Uterus (tissue), 4 donors: ENCODE measurements at places on chromosomes 11 and 22.

GRCh38 chr11:10072142-10072541, 221.9 kb downstream of the SBF2 start:
- no peak for DNase-seq

DNA sequence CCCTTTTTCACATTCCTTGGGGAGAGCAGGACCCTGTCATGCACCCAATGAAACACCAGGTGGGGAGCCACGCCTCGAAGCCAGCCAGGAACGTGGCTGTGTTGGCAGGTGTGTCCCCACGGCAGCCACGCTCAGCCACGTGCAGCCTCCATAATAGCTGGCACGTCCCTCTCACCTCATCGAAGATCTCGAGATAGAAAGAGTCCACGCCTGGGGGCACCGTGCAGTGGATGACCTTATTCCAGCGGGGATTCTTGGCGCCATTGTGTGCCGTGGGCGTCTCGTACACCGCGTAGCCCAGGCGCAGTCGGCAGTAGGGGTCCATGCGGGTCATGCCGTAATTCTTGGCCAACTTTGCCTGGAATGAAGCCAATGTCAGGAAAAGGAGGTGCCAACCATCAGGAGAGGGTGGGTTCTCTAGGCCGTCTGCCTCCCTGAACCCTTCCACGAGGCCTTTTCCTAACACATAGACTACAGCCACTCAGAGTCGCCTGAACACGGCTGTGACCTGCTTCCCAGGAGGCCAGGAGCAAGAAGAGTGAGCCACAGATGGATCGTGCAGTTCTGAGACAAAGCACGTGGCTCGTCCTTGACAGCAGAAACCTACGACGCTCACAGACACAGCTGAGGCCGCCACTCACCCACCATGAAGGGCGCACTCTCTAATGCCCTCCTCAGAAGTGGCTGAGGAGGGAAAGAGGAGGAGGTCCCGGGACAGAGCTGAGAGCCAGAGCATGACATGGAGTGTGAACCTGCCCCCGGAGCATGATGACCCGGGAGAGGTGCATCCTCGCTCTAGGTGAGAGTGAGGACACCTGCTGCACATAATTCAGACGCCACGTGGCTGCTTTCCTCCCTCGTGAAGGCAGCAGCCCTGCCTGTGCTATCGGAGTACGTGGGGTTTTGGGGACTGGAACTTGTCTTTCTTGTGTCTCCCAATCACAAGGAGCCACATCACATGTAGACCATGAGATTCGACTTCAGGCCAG, 19.1 kb downstream of the TOLLIP start:
- DNase-seq, result no peak

- no peak for DNase-seq
These were observed 89.0 kb downstream of the CCDC73 start for GRCh38 chr11:32705309-32706033.

GRCh38 chr22:24107661-24108060, 73.6 kb upstream of the SUSD2 start:
- peak; percentile 94 for DNase-seq

DNA sequence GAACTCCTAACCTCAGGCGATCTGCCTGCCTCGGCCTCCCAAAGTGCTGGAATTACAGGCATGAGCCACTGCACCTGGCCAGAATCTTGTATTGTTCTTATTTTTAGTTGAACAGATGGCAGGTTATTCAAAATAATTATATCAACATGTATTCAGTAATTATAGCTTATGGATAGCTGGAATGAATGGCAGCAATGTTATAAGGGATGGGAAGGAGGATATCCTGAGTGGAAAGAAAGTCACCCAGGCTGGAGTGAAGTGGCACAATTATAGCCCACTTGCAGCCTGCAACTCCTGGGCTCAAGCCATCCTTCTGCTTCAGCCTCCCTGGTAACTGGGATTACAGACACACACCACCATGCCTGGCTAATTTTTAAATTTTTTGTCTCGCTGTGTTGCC, 88.1 kb downstream of the MED15 start:
- no peak for DNase-seq

GRCh38 chr11:72491001-72491400, 56.7 kb upstream of the CLPB start:
- no peak for DNase-seq

- no peak for DNase-seq
These were observed 7.9 kb downstream of the ADORA2A start for GRCh38 chr22:24435323-24435645.

DNA sequence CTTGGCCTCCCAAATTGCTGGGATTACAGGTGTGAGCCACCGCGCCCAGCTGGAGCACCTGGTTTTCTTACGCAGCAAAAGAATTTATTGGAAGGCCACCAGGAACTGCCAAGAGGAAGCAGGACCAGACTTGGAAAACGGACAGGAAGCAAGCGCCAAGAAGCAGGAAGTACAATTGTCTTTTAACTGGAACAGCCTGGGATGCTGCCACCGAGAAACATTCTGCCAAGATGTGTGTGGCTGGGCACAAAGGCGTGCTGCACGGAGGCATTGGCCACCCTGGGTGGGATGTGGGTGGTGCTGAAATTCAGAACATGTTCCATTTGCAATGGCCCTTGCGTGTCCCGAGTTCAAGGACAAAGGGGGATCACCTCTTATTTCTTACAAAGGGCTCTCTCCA, 15.4 kb downstream of the SLC3A2 start:
- DNase-seq, result no peak

DNA sequence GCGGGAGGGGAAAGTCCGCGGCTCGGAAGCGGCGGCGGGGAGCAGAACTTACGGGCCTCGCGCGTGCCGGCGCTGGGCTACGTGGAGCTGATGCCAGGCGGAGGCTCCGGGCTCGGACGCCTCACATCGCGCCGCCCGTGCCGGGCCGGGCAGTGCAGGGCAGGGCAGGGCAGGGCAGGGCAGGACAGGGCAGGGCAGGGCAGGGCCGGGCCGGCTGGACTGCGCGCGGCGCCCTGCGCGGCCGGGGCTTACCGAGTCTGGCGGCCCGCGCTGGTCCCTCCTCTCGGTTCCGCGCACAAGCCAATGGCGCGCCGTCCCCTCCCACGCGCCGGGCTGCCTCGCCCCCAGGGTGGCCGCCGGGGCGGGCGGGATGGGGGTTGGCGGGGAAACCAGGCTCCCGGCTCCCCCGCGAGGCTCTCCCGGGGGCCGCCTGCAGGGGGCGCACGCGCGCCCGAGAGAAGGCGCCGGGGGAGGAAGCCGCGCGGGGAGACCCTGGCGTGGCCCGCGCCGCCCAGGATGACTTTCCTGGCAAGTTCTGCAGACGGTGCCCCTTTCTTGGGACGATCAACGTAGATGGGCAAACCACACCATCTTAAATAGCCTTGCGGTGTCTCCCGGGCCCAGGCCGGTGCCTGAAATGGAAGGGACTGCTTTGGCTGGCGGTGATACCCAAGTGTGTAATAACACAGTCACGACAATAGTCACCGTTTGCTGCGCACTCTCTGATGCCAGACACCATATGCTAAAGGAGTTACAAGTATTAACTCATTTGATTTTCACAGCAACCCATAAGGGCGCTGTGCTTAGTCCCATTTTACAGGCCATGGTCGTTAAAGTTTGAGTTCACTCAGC, at the start of gene TP53I11:
TSS of gene TP53I11 (minus strand) at position 259 of the 852 bp plus-strand sequence. CDS start 12,548 bp downstream, outside the sequence.
- peak; percentile 60 for DNase-seq

- DNase-seq, result no peak
These were observed 130.4 kb upstream of the TEAD1 start for GRCh38 chr11:12543596-12544415.

DNA sequence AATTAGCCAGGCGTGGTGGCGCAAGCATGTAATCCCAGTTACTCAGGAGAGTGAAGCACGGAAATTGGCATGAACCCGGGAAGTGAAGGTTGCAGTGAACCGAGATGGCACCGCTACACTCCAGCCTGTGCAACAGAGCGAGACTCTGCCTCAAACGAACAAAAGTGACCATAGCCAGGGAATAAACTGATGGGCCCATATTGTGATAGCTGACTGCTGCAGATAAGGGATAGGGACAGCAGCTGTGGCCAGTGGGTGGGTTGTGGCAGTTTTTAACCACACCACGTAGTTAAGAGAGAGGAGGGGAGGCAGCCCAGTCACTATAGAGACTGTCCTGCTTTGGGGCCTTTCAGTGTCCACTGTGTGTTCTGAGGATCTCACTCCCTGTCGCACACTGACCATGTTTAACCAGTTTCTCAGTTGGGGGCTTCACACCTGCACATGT, 58.9 kb downstream of the PISD start:
- DNase-seq, result no peak

GRCh38 chr11:111393096-111393495, 14.0 kb upstream of the POU2AF1 start:
- DNase-seq, result no peak

GRCh38 chr22:36332623-36333332, 55.0 kb downstream of the MYH9 start:
- DNase-seq, result no peak

DNA sequence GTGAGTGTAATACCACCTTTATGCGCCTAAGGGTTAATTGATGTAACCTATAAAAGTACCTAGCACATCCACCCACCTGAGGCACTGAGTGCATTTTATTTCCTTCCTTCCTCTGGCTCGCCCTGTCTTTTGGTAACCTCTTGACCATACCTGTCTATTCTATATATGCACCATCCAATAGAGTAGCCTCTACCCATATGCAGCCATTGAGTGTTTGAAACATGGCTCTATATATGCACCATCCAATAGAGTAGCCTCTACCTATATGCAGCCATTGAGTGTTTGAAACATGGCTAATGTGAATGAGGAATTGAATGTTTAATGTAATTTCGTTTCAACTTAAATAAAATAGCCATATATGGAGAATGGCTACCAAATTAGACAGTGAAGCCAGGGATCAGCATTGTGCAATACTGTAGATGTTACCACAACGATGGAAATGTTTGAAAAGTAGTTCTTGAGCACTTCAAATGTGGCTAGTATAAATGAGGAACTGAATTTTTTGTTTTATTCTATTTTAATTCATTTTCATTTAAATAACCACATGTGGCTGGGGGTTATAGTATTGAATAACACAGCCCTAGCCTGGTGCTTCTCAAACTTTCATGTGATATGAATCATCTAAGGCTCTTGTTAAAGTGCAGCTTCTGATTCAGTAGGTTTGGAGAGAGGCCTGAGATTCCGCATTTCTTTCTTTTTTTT, 33.8 kb downstream of the SLC35F2 start:
- DNase-seq, result no peak

DNA sequence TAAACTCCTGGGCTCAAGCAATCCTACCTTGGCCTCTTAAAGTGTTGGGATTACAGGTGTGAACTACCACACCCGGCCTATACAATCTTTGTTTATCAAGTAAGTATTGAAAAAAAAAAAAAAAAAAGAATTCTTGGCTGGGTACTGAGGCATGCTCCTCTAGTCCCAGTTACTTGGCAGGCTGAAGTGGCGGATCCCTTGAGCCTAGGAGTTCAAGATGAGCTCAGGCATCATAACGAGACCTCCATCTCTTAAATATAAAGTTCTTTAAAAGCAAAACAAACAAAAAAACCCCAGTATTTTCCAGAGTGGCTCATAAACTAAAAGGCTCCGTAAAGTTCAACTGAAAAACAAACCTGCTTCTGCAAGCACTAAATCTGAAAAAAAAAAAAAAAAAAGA, 50.3 kb upstream of the GAB2 start:
- DNase-seq, result no peak

DNA sequence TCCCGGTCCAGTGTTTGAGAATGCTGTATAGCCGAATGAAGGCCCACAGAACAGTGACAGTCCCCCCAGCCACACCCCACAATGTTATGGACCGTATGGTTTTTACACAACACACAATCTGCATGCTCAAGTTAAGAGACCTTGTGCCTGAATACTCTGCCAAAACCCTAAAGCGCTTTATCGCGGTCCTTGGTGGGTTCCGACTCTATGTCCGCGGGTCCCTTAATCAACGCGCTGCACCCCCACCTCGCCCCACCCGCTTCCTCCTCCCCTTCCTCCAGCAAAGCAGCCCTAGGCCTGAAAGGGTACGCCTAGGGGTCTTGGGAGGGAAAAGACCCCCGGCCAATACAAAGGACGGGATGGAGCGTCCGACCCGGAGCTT, 442 bp downstream of the COPB1 start:
- DNase-seq, result peak; percentile 30

GRCh38 chr11:65427691-65428577, 5.3 kb downstream of the NEAT1 start:
- peak; percentile 36 for DNase-seq
